NCI-H187 treated with DMSO at 0.1 percent for 48 hours (cell line): ENCODE measurements at places on chromosomes 3 and 15.

DNA sequence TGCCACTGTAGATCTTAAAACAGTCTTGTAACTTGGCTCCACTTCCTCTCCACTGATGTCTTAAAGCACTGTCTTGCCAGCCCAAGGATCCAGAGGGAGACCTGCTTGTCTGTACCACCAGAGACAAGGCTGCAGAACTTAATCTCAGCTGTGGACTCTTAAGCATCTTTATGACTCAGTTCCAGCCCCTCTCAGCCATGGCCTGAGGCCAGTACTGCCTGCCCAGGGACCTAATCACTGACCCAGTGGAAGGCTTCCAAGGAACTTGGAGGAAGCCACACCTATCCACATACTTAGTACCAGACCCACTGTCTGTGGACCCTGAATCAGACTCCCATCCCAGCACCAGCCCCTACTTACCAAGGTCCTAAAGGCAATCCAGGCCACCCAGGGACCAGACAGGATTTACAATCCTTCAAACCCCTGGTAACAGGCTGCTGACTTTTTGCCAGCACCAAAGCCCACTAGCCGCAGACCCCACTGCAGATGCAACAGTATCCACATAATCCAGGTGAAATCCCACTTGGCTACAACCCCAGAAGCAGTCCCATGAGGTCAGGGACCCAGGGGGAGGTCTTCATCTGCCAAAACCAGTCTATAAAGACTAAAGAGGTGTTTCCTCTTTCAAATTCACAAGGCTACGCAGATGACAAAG lies 41.9 kb upstream of the PRR20G start:
- no peak for DNase-seq

DNA sequence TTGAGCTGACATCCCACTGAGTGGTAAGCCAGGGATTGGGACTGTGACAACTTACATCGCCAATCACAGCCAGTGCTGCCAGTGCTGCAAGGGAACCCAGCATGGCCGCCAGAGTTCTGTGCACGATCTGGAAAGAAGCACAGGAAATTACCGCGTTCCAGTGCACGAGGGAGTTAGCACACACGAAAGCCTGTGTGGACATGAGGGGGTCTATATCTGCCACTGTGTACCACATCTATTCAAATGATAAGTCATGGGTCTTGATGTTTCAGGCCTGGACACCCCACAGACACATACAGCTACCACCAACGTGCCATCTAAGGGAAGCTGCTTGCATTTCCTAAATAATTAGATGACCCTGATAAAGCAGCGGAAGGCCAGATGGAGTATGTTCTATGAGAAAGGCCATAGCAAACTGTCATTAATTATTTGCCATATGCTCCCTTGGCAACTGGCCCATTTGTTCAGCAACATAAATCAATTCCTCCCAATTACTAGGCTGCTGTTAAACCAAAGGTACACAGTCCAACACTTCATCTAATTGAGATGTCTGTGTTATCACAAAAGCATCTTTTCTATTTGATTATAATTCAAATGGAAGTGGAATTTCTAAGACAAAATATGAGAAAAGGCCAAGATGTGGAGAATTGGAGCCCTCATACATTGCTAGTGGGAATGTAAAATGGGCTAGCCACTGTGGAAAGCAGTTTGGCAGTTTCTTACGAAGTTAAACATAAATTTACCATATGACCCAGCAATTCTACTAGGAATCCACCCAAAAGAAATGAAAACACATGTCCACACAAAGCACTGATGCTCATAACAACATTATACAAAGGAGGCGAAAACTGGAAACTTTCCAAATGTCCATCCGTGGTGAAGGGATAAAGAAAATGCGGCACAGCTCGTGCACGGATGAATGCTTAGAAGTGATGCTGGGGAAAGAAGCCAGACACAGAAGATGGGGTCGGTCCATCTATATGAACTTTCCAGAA lies 108.3 kb downstream of the OCA2 start:
- DNase-seq = no peak

DNA sequence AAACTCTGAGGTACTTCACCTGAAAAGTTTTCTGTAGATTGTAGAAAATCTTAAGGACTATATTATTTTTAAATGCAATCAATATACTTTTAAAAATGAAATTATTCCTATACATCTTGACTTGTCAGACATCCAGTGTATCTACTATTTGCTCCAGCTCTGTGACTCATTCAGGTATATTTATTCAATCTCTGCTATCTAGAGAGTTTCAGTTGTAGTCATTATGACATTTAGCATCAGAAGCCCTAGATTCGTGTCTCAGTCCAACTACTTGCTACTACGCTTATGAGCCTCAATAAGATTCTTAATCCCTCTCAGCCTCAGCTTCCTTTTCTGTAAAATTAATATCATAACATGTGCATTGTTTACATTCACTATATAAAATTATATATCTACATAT lies 22.3 kb upstream of the EIF1B start:
- DNase-seq = no peak

- DNase-seq = no peak
Observed at GRCh38 chr15:101000271-101000681, 81.1 kb downstream of the LRRK1 start.

GRCh38 chr15:45586601-45587094 lies 531 bp upstream of the BLOC1S6 start:
- DNase-seq = no peak

DNA sequence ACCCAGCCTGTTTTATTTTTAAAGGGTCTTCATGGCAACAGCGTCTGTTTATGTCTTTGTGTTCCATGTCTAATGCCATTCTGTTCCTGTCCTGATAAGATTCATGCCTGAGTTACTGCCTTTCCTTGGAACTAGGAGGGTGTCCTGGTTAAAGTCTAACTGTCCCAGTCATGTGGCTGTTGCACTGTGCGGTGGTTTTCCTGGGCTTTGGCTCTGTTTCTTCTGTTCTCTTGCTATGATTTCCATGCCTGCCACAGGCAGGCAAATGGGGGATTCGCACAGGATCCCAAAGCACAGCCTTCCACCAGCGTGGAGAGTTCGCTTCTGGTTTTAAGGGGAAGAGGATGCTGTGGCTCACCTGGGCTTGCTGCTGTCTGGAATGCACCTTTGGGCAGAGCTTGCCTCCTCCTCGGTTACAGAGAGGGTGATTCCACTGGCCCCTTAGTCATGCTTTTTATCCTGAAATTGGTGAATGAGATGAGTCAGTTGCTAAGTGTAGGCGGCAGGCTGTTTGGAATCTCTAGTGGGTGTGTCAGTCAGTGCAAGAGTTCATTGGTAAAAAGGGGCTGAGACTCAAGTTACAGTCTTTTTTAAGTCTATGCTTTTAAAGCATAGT lies 86.8 kb downstream of the CCK start:
- DNase-seq = no peak

- no peak for DNase-seq
Observed at GRCh38 chr3:177994976-177995375, 541.3 kb upstream of the KCNMB2 start.

DNA sequence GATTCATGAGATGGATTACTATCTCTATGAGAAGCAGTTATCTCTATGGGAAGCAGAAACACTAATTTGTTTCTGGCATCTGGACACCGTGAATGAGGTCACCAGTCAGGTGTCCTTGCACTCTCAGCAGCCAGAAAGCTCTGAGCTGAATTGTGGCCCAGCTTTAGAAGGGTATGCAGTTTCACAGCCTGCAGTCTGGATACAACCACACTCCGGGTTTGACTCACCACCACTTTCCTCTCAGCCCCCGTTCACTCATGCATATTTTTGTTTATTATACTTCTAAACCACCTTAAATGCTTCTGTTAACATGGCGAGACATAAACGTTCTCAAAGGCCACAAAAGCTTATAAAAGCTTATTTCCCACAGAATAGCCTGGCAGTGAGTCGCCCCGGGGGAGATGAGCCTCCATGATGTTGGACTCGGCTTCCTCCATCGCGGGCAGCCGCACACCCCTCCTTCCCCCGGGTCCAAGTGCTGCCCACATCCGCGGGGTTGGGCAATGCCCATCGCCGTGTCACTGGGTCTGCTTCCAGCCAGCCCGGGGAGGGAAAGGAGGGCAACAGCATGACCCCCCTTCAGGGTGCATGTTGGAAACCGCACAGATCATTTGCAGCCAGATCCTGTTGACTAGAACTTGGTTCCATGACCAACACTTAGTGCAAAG lies 16.8 kb upstream of the SLC41A3 start:
- DNase-seq = no peak

DNA sequence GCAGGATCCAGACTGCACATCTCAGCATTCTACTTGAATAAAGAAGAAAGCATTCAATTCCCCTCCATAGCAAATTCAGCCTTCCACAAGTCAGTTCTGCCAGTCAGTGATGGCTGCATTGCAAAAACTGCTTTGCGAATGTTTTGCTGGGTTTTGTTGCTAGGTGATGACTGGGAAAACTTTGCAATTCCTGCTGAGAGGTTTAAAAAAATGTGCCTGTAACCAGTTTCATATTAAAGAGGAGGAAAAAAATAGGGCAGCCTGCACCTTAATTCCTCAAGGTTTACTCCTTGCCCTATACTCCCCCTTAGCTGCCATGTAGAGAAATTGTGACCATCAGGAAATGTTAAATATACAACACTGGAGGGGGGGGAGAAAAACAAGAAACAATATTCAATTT lies 225.6 kb upstream of the ATP11B start:
- DNase-seq = no peak

DNA sequence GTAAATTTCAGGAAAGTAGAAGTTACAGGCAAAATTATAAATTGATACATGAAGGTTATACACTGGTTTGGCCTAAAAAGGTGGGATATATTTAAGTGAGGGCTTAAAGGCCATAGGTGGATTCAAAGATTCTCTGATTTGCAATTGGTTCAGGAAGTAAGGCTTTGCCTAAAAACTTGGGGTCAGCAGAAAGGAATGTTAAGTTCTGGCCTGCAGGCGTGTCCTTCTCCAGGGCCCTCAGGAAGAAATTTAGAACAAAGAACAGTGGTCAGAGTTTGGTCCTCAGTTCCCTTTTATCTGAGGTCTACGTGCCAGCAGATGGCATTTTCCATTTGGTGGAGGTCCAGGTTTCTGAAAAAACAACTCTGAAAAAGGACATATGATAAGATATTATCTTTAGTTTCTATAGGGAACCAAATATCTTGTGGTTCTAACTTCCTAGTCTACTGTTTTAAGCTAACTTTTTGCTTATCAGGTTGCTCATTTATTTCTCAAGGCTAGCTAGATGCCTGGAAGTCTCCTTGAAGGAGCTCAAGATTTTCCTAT lies 40.5 kb downstream of the SCN11A start:
- no peak for DNase-seq

DNA sequence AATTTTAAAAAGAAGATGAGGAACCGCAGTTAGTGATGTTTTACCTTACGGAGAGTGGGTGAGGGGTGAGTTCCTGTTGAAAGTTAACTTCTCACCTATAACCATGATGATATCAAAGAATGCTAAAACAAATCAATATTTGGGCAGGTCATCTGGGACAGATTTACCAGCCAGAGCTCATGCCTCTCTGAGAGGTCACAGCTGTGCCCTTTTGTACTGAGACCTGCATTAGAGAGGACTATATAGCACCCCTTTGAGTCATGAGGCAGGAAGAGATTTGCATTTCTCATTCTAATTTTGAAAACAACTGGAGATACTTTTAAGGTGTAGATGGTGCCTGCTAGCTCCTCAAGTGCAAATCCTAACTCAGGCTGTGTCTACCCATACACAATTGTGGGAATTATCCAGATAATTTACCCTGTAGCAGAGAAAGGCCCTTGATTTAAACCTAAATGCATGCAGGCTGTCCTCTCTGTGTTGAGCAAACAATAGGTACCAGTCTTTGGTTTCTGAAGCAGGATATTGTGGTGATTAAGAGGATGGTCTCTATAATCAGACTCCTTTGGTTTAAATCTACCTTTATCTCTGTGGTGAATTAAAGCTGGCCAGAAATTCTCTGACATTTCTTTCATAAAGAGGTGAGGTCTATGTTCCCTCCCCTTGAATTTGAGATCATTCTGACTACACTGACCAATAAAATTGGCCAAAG lies 5.8 kb upstream of the TM4SF4 start:
- no peak for DNase-seq

DNA sequence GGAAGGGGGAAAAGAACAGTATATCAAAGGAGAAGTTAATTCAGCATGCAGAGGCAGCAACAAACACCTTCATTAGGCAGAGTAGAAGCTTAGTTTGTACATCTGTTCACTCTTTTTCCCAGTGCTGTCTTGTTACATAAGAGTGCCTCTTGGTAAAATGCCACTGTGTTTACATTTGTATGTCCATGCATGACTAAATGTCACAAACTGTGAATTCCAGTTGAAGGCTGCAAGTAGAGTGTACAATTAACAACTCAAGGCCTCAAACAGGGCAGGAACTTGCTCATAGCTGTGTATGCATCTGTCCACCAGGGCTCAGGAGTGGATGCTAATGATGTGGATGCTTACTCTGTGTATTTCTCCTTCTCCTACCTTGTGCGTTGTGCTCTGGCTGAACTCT lies 214.2 kb upstream of the TPM1 start:
- DNase-seq = no peak

DNA sequence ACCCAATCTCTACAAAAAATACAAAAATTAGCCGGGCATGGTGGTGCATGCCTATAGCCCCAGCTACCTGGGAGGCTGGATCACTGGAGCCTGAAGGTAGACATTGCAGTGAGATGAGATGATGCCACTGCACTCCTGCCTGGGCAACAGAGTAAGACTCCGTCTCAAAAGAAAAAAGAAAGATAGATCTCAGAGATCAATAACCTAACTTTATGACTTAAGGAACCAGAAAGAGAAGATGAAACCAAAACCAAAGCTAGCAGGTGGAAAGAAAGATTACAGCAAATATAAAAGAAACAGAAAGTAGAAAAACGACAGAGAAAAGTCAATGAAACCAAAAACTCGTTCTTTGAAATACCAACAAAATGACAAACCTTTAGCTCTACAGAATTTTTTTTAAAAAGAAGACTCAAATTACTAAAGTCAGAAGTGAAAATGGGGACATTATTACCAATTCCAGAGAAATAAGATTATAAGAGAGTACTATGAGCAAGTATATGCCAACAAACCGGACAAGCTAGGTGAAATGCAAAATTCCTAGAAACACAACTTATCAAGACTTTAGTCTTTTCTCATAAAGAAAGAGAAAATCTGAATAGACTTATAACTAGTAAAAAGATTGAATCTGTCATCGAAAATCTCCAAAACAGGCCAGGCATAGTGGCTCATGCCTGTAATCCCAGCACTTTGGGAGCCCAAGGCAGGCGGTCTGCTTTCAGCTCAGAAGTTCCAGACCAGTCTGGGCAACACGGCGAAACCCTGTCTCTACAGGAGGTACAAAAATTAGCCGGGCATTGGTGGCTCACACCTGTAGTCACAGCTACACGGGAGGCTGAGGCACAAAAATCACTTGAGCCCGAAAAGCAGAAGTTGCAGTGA lies 35.0 kb downstream of the ACAP2 start:
- DNase-seq = no peak

- no peak for DNase-seq
Observed at GRCh38 chr3:138950006-138950644, 3.1 kb downstream of the FOXL2NB start.

DNA sequence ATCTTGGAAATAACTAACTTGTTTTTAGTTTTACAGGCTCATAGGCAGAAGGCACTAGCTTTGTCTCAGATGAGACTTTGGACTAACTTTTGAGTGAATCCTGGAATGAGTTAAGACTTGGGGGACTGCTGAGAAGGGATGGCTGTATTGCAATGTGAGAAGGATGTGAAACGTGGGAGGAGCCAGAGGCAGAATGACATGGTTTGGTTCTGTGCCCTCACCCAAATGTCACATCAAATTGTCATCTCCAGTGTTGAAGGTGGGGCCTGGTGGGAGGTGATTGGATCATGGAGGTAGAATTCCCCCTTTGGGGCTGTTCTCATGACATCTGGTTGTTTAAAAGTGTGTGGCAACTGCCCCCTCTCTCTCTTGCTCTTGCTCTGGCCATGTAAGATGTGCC lies 28.8 kb upstream of the CCDC50 start:
- no peak for DNase-seq
